Activated T-helper 1 cell treated with anti-CD3 and anti-CD28 coated beads, Interleukin-2, amount 50 U/mL, for 16 hours (primary cell): ENCODE measurements at places on chromosomes 5 and 9.

- DNase-seq, result no peak
These were observed 138.4 kb downstream of the ASTN2 start for GRCh38 chr9:117276444-117276843.

DNA sequence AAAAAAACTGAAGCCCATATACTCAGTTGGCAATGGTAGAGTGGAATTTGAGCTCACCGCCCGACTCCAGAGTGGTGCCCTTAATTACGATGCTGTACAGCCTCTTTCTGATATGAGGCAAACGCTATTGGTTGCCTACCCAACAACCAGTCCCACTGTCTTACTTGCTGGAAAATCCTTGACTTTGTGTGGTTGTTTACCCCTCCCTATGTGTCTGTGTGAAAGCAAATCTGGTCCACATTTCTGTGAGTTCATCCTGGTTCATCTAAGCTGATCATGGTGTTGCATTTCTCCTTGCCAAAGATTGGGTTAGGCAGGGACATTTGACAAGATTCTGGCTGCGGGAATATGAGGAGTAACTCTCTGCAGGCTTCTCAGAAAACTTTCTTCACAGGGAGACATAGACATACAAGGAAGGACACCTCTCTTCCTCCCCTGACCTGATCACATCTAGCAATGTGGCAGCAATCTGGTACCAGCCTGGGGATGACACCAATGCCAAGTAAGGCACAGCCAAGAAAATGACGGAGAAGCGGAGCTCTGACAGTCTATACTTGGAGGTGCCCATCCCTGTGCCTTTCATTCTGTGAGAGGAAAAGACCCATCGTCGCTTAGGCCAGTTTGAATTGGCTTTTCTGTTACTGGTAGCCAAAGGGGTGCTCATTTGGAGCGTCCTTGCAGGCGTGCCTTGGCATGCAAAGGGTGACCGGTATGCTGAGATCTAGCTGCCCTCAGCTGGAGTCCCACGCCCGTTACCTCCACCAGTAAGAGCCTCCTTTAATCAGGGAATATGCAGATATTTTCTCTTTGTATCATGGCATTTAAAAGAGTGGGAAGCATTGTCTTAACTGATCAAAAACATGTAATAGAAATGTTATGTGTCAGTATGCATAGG is 124.3 kb downstream of the AOPEP start:
- no peak for DNase-seq

GRCh38 chr5:87007737-87008136 is 259.9 kb upstream of the RASA1 start:
- DNase-seq, result no peak

DNA sequence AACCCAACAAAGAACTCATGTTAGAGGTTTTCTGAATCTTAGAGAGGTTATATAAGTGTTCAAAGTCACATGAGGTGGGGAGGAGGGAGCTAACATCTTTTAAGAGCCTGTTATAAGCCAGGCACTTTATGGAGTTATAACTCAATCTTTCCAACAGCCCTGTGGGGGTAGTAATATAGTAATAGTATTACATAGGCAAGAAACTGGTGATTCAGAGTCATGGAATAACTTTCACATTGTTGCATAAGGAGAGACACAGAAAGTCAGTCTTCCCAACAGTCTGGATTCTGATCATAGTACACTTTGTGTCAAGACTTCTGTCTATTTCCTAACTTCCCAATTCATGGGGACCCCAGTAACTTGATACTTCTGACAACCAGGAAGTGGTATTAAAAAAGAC is 89.2 kb downstream of the ACER2 start:
- DNase-seq, result no peak

GRCh38 chr9:115900698-115901097 is 252.9 kb upstream of the PAPPA start:
- DNase-seq, result no peak

DNA sequence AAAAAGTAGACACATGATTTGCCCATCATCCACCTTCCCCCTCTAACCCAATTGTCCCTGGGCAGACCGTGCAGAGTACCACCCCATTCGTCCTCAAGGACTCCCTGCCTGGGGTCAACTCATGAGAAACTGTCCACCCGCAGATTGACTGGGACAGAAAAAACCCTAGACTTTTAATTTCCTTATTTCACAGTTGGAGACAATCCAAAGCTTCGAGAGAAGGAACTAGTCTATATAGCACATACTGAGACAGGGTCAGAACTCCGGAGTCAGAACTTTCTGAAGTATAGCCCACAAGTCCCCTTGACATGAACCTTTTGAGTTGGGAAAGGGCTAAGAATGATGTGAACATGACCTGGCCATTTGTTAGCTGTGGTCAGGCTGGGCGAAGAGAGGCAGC is 7.5 kb upstream of the GPX3 start:
- DNase-seq, result no peak

DNA sequence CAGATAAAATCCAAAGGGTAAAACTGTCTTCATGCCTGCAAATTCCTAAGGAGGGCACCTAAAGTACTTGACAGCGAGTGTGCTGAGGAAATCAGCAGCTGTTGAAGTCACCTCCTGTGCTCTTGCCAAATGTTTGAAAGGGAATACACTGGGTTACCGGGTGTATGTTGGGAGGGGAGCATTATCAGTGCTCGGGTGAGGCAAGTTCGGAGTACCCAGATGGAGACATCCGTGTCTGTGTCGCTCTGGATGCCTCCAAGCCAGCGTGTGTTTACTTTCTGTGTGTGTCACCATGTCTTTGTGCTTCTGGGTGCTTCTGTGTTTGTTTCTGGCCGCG is 727 bp upstream of the ADRB2 start:
- no peak for DNase-seq

DNA sequence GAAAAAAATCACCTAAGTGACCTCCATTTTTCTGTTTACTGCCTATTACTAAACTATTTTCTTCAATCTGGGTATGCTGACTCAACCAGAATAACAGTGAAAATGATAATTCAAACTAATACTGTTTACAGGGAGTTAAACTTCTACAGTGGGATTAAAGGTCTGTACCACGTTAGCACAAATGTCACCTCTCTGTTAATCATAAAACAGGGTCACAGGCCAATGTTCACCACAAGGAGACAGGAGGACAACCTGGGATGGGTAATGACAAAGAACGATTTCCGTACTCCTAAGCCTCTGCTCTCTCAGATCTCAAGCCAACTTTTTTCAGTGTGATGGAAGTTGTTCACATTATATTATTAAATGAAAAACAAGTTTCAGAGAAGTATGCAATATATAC is 2.3 kb downstream of the ALDOB start:
- DNase-seq, result no peak

GRCh38 chr9:80157561-80157983 is 585.8 kb downstream of the TLE4 start:
- DNase-seq, result no peak

- DNase-seq, result no peak
These were observed 91.1 kb downstream of the BASP1 start for GRCh38 chr5:17308326-17309065.

DNA sequence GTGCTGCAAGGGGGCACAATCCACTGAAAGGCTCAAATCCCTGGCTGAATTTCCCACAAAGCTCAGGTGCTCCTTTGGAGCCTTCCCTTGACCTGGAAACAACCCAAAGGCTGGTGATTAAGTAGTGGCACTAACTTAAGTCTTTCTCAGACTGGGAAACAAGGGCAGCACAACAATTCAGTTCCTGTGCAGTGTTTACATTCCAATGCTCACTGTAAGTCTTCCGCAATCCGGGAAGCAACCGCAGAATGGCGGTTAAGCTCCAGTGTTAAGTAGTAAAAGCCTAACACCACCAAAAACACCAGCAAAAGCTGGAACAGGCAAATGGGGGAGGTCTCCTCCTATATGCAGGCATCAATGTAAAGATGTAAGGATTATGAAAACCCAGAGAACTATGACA is 117.2 kb downstream of the TRPM3 start:
- DNase-seq, result no peak

- no peak for DNase-seq
These were observed 80.0 kb downstream of the SEMA4D start for GRCh38 chr9:89417832-89418473.

- no peak for DNase-seq
These were observed 76.3 kb downstream of the CERT1 start for GRCh38 chr5:75435096-75435495.

DNA sequence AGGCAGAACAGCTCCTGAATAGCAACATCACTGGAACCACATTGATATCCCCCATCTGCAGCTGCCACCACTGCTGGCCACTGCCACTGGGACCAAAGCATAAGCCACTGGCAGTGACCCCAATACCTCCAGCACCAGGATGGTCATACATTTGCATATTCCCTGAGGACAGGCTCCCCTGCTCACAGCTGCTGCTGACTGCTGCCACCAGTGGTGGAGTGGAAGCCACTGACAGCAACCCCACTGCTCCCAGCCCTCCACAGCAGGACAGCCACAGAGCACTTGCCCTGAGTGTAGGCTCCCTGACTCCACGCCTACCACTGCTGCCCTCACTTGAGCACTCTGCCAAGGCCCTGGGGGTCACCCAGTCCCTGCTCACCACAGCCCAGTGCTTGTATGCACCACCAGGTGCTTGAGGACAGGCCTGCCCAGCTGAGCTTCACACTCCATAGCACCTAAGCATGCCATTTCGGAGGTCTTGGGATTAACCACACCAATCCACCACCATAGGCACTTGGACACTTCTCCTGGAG is 327.4 kb upstream of the RPS23 start:
- DNase-seq, result no peak

DNA sequence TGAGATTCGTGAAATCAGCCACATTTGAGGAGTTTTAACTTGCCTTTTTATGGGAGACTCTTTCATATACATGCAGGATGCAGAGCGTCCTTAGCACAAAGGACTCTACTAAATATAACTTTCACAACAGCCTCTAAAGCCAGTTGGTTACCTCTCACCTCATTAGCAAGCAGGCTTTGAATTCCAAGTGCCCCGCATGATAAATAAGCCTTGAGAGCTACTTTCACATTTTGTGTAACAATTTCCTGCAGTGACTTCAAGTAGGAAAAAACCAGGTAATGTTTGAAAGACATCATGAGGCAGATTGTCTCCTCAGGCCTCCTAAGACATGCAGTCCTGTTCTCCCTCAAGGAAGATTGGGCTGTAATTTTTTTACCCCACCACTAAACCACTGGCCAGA is 50.5 kb downstream of the RALGPS1 start:
- no peak for DNase-seq

DNA sequence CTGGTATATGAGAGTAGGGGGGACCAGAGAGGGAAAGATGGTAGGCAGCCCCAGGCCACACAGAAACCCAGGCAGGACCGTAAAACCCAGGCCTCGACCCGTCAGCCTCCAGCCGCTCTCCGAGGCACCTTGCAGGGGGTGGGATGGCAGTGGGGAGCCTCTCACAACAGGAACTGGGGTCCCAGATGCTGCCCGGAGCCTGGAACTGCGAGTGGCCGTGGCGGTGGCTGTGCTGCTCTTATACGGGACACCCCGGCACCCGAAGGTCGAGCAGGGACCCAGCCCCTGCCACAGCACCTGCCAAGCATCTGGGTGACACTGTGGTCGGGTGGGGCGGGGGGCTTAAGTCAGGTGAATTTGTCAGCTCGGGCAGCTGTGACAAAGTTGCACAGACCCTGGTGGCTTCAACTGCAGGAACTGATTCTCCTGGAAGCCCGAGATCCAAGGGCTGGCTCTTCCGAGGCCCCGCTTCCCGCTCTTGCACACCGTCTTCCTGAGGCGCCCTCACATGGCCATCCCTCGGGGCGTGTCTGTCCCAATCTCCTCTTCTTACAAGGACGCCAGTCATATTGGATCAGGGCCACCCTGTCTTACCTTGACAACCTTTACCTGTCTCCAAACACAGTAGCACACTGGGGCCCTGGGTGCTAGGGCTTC is 47.6 kb upstream of the EGFL7 start:
- no peak for DNase-seq

GRCh38 chr5:30343707-30344106 is 849.8 kb upstream of the CDH6 start:
- no peak for DNase-seq

DNA sequence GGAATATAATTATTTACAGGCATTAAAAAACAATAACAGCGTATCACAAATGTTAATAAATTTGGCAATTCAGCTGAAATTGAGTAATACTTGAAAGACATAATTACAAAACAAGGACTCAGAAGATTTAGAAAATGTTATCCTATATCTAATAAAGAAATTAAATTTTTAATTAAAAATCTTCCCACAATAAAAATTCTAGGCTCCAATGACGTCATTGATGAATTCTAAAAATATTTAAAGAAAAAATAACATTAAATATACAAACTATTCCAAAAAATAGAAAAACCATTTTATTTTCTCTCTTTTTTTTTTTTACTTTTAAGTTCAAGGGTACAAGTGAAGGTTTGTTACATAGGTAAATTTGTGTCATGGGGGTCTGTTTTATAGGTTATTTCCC is 161.5 kb downstream of the ADAMTS6 start:
- no peak for DNase-seq

DNA sequence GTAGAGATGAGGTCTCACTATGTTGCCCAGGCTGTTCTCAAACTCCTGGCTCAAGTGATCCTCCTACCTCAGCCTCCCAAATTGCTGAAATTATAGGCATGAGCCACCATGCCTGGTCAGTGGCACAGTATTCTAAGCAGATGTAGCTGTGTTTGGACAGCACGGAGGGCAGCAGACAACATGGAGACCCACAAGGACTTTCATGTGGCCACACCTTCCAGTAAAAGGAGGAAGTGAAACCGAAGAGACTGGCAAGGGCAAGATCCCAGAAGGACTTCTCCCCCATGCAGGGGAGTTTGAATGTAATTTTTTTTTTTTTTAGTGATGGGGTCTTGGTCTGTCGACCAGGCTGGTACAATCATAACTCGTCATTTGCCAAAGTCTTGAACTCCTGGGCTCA is 172.2 kb downstream of the TRPM3 start:
- DNase-seq, result no peak

GRCh38 chr5:68088302-68088701 is 127.3 kb upstream of the PIK3R1 start:
- DNase-seq, result no peak

DNA sequence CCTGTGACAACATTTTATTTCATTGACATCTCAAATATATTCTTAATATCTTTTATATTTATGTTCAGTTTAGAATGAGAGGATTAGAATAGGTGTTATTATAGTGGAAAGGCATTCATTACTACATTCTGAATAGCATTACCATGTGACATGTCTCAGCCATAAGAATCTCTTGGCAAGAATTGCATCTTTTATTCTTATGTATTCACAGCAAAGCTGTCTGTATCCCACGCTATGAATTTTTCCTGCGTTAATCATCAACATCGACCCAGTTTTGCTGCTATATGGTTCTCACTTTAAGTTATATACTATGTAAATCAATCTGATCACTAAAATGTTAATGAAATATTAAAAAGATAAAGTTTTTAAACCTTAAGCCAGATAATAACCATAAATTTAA is 248.6 kb downstream of the TMEM232 start:
- no peak for DNase-seq
